ENCODE measurements at places on chromosomes 5 and 9. TPM values are rescaled to one million over a fixed set of nuclear protein-coding genes. Genes with fewer than 3 reads are reported as not detected.

The ANXA2R gene
- 3.1 TPM for total RNA-seq

The PRLR gene
- 0.02 TPM for total RNA-seq

The TLR4 gene
- total RNA-seq = 0.20 TPM

The MACIR gene
- 18.0 TPM for total RNA-seq

The CDX1 gene
- not detected for total RNA-seq

The SPINK5 gene
- not detected for total RNA-seq

The FGFR4 gene
- total RNA-seq = 22.8 TPM

The HAVCR1 gene
- 39.0 TPM for total RNA-seq

The FGF18 gene
- 4.8 TPM for total RNA-seq

The LHFPL2 gene
- total RNA-seq = 84.2 TPM

The CEL gene
- 0.69 TPM for total RNA-seq

The LMBRD2 gene
- total RNA-seq = 1.5 TPM

The FAM221B gene
- total RNA-seq = not detected

All from A549 treated with dexamethasone at 1 μM for 4 hours (cell line).